Naive thymus-derived CD4-positive, alpha-beta T cell (primary cell): ENCODE measurements at places on chromosomes 1 and 21. TPM values are rescaled to one million over a fixed set of nuclear protein-coding genes. Genes with fewer than 3 reads are reported as not detected.

The SHISAL2A gene
- polyA plus RNA-seq: 6.9 TPM

- no peak for DNase-seq
Measured at GRCh38 chr1:232570007-232570406, 59.9 kb downstream of the SIPA1L2 start.

GRCh38 chr1:8015036-8015808 lies 10.9 kb downstream of the ERRFI1 start:
- no peak for DNase-seq

The GIPC2 gene
- polyA plus RNA-seq: 0.32 TPM

GRCh38 chr1:226598455-226598849 lies 49.9 kb downstream of the STUM start:
- no peak for DNase-seq

The ARMH1 gene
- polyA plus RNA-seq: 32.8 TPM

GRCh38 chr1:207474210-207474609 lies 20.1 kb downstream of the CR2 start:
- no peak for DNase-seq

The PAPPA2 gene
- polyA plus RNA-seq: not detected
